ENCODE measurements at places on chromosomes 1 and 21. TPM values are rescaled to one million over a fixed set of nuclear protein-coding genes. Genes with fewer than 3 reads are reported as not detected.

Gene HEYL
- not detected for total RNA-seq

Gene GPR37L1
- not detected for total RNA-seq

Gene CHAF1B
- total RNA-seq = 24.0 TPM

Gene ALPL
- not detected for total RNA-seq

Gene TFF2
- total RNA-seq = not detected

Gene NKAIN1
- total RNA-seq = not detected

Gene SPRR1A
- not detected for total RNA-seq

Gene LAMB3
- 0.46 TPM for total RNA-seq

Gene SPRR4
- total RNA-seq = not detected

Measured in OCI-LY7 (cell line).